ENCODE measurements at places on chromosomes 2 and 18.
A peak's percentile ranks its signal among the peaks of the same experiment; 100 is the strongest.

DNA sequence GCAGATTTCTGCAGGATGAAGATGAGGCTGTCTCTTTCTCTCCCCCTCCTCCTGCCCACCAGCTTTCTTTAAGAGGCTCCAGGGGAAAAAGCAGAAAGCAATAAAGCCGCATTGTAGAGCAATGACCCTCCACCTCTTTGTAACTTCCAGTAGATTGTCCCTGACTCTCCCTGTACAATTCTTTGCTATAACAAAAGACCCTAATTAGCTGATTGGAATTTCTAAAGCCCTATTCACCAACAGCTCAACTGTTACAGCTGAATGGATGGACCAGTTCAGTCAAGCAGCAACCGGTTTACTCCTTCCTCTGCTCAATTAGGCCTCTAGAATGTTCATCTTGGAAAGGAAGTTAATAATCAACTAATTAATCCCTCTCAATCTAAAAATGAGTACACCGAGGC lies 301.0 kb downstream of the STK39 start:
- no peak for DNase-seq

GRCh38 chr2:127025359-127026166 lies 81.4 kb downstream of the BIN1 start:
- no peak for DNase-seq

- DNase-seq, result no peak
Observed at GRCh38 chr2:191327484-191327883, 82.3 kb downstream of the MYO1B start.

DNA sequence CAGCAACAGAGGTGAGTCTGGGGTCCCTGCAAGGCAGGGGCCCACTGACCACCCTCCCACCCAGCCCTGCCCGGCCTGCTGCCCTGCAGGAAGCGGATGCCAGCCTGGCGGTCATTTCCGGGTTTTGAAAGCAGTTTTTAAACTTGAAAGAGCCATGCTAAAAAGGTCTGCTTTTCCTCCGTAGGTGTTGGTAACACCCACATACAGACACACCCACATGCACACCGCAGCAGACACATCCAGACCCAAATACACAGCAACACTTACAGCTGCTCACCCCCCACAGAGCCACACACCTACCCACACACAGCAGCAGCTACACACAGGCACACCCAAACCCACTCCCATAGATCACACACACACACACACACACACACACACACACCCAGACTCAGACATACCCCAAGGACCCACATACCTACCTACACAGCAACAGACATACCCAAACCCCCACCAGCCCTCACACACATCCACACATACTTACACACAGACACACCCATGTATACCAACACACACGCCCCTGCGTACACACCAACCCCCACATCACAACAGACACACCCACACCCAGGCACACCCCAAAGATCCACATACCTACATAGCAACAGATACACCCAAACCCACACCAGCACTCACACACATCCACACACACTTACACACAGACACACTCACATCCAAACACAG lies 7.6 kb downstream of the ZFP36L2 start:
- peak; percentile 54 for DNase-seq

DNA sequence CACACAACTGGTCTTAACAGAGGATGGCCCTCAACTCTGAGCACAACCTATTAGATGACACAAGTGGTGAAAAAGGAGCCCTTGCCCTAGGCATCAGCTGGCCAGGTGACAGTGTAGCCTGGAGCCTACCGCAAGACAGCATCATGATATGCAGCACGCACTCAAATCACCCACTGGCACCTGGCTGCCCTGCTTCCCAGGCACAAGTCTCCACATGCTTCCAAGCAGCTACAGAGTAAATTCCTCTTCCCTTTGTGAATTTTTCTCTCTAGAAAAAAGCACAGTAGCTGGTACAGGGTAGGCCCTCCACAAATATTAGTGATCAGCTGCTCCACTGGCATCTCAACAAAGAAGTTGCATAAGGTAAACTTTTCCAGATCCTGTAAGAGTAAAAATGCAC lies 6.0 kb downstream of the FBXO15 start:
- no peak for DNase-seq
